Fibroblast of the aortic adventitia (primary cell): ENCODE measurements at places on chromosomes 7 and 10. TPM values are rescaled to one million over a fixed set of nuclear protein-coding genes. Genes with fewer than 3 reads are reported as not detected.

ZNF488 gene
- 0.18 and 0.41 TPM in 2 replicates for total RNA-seq

ZNF487 gene
- total RNA-seq: 6.1 and 36.5 TPM in 2 replicates

- no peak for DNase-seq
Observed at GRCh38 chr7:87391020-87391701, 45.7 kb downstream of the CROT start.

TCTN3 gene
- 20.4 and 38.3 TPM in 2 replicates for total RNA-seq

- DNase-seq: no peak
Observed at GRCh38 chr10:120984221-120984620, 133.1 kb downstream of the WDR11 start.

GRCh38 chr10:90777621-90778020 lies 80.2 kb downstream of the HTR7 start:
- DNase-seq: peak; percentile 61

SPDYE8 gene
- not detected in 2 replicates for total RNA-seq

- DNase-seq: no peak
Observed at GRCh38 chr7:25985196-25985595, 166.8 kb upstream of the NFE2L3 start.

DNA sequence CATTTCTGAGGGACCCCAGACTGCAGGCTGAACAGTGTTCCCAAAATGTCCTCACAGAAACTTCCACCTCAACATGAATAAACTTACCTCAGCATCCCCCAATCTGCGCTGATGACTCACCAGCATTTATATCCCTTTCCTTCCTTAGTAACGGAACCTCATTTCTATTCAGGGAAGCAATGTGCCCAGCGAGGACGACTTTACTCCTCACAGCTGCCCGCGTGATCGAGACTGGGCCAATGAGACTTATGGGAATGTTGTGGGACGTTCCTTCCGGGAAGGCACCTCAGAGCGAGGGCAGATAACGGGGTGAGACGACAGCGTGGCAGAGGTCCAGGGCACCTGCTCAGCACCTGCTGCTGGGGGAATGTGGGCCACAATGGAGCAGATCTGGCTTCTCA lies 73.1 kb upstream of the CAMK2B start:
- DNase-seq: no peak

DNA sequence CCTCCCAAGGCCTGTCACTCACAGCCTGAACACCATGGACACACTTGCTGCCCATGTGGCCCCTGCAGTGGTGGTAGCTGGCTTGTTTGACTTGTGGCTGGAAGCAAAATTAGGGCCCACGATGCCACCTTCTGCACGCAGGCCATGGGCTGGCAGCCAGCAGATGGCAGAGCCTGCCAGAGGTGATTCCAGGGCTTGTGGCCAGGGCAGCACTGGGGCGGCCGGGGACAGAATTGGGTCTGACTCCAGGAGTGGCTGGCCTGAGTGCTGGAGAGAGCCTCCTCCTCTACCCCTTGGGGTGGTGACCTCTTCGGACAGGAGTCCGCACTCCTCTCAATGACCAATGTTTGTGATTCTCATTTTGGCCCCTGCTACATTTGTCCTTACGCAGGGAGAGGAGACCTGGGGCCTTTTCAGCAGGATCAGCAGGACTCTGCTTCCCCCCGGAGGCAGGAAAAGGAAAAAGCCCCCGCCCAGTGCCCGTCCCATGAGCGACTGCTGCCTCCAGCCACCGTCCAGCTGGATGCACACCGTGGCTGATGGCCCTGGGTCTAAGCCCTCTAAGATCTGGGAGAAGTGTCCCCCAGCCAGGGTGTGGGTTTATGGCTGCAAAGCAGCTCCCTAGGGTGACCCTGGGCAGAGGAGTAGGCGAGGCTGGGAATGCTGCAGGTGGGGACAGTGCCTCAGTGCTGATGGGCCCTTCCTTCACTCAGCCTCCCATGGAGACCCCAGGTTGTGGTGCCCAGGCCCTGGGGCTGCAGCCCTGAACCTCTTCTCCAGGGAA lies 26.5 kb downstream of the DNAJB12 start:
- peak; percentile 75 for DNase-seq

GRCh38 chr10:91034494-91035159 lies 113.7 kb upstream of the ANKRD1 start:
- DNase-seq: peak; percentile 78

SPDYE5 gene
- total RNA-seq: 0.09 TPM in 1 of 2 replicates, not detected in the other

GRCh38 chr10:110547139-110547761 lies 20.2 kb upstream of the SMC3 start:
- DNase-seq: peak; percentile 83

- DNase-seq: no peak
Observed at GRCh38 chr10:34538281-34538829, 276.7 kb downstream of the PARD3 start.

OR2A1 gene
- total RNA-seq: 0.27 TPM in 1 of 2 replicates, not detected in the other
